ENCODE measurements at places on chromosomes 2 and 18. TPM values are rescaled to one million over a fixed set of nuclear protein-coding genes. Genes with fewer than 3 reads are reported as not detected.

The REG1B gene
- not detected for total RNA-seq

The OTX1 gene
- not detected for total RNA-seq

The ERFE gene
- not detected for total RNA-seq

The TRABD2A gene
- 0.42 TPM for total RNA-seq

The IL1RN gene
- total RNA-seq = 0.23 TPM

The MPP4 gene
- not detected for total RNA-seq

The CCL20 gene
- total RNA-seq = not detected

The MAP3K19 gene
- total RNA-seq = not detected

The AKAIN1 gene
- not detected for total RNA-seq

The UBXN2A gene
- 20.2 TPM for total RNA-seq

The PLEKHH2 gene
- 3.2 TPM for total RNA-seq

The LINC00305 gene
- not detected for total RNA-seq

The NCKAP5 gene
- total RNA-seq = 6.3 TPM

The PARD6G gene
- 3.6 TPM for total RNA-seq

The SERPINB13 gene
- total RNA-seq = not detected

The ERMN gene
- total RNA-seq = not detected

The PPP1R7 gene
- total RNA-seq = 110 TPM

Measured in heart left ventricle (tissue), 16 donors.